ENCODE measurements at places on chromosomes 11 and 22.

- no peak for DNase-seq
Observed at GRCh38 chr11:66768088-66768521, 39.1 kb upstream of the SPTBN2 start.

DNA sequence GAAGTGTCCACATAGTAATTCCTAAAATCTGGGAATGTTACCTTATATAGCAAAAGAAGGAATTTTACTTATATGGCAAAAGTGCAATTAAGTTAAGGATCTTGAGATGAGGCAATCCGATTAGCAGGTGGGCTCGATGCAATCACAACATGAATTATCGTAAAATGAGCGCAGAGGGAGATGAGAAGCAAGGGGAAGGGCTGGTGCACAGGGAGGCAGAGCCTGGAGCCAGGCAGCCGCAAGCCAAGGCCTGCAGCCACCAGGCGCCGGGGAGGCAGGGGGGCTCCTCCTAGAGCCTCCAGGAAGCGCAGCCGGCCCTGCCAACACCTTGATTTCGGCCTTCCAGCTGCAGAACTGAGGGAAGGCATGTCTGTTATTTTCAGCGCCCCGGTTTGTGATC, 85.7 kb downstream of the CELSR1 start:
- no peak for DNase-seq

DNA sequence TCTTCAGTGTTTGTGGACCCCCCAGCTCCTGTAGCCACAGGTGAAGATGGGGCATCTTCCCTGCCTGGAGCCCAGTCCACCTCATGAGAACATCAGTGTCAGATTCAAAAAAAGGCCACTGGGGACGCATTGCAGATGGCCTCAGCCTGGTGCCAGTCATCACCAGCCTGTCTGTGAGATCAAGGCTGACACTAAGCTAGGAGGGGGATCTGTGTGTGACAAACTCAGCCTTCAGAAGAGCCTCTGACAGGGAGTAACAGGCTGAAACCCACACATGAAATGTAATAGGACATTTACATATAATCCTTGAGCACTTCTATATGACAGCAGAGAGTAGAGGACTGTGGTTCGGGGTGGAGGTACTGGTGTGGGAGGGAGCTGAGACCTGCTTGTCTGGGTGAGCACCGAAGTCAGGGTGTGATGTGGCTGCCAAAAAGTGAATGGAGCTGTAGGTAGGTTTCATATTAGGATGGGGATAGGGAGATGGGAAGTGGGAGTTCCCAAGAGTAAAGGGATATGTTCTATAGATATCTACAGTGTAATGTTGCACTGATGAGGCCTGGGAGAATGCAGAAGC, 20.5 kb upstream of the CCDC134 start:
- DNase-seq = no peak

DNA sequence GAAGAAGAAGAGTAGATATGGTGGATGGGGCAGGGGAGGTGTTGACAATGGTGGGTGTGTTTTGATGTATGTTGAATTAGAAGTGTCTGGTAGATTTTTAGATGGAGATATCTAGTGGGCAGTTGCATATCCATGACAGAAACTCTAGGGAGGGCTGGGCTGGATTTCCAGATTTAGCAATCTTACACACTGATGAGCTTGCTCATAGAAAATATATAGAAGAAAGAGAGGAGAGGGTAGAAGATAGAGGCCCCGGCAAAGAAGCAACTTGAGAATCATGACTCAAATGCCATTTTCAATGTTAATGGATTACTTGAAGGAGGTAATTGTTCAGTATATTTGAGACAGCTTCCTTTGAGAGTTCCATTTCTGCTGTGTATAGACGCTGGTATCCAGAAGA, 8.2 kb downstream of the REXO2 start:
- DNase-seq = no peak

- no peak for DNase-seq
Observed at GRCh38 chr11:84581083-84581482, 1046.1 kb downstream of the DLG2 start.

DNA sequence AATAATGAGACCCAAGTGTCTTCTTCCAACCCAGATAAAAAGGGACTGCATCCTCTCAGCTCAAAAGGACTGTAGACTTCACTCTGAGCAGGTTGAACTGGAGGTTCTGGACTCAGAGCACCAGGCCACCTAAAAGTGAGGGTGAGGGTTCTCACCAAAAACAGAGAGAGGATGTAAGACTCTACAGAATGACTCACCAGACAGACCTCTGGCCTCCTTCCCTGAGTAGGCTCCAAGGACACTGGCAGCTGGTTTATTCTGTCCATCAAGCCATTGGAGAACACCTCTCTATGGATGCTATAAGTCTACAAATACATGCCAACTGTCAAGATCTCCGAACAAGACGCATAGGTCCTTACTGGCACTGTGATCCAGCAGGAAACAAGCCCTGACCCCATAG, 27.2 kb downstream of the FEZ1 start:
- DNase-seq = no peak

DNA sequence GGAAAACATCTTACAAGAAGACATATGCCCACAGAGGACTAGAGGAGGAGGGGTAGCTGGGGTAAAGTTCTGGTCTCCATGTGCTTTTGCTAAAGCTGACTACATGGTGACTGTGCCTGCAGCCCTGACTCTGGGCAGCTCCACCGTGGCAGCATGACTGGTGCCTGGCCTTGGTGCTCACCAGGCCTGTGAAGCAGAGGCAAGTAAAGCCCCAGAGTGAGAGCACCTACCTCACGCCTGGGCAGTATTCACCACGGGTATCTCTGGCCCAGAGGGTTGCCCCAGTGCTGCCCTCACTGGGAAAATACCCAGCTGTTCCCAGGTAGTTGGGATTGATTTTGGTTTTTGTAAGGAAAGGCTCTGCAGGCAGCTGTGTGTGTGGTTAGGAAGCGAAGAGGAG, 78.3 kb downstream of the CTTN start:
- DNase-seq = no peak

DNA sequence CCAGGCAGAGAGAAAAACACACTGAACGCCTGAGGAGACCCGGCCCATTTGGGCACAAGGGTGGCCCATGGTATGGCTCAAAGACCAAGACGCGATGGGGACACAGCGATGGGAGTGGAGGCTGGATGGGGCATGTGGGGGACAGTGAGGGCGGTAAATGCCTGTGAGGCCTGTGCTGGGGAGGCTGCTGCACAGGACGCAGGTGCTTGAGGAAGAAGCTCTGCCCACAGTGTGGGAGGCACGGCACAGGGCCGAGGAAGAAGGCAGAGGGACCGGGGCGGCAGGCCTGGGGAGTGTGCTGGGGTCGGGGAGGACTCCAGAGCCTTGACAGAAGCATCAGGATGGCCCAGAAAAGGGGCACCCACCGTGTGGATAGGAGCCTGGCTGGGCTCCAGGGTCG, 75.9 kb upstream of the WNT11 start:
- no peak for DNase-seq

DNA sequence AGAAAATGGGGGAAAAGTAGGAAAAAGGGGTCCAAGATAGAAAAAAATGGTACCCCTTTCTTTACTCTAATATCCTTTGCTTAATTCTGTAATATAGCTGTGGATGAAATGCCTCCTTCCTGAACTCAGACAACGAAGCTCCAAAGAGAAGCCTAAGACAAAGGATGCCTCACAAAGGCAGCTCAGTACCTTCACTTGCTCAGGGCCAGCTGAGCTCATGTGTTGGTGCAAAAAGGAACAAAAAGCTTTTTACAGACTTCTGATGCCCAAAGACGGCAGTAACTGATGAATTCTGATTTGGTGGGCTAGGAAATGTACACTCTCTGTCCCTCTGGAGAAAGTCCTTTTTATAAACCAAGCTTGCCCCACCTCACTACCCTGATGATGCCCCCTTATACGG, 77.5 kb downstream of the DENND5A start:
- no peak for DNase-seq

DNA sequence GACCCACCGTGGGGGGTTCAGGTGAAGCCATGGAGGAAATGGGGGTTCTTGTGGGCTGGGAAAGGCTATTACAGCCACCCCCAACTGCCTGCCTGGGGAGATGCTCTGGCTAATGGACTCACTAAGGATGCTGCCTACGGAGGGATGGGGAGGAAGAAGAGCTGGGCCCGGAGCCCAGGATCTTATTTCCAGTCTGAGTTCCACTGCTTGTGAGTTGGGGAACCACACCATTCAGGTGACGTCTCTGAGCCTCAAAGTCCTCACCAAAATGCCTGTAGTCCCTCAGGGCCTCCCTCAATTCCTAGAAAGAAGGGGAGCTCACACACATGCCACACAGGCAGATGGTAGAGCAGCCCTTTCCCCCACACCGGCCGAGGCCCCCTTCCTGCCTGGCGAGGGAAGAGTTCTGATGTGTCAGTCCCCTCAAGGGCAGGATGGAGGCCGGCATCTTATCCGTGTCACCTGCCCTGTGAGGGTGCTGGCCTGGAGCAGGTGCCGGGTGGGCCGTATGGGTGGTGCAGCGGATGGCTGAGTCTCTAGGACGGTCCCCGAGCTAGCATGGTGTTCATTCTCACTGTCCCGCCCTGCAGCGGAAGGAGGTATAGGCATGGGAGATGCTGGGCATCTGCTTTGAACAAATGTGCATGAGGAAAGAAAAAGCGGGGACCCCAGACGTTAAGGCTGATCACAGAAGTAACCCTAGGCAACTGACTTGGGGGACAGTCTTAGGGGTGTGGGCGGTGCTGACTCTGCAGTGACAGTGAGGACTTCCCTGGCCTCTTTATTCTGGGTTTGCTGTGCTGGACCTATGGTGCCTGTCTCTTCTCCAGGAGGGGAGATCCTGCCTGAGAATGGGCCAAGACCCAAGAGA, 15.7 kb downstream of the MRGPRF start:
- DNase-seq = no peak

DNA sequence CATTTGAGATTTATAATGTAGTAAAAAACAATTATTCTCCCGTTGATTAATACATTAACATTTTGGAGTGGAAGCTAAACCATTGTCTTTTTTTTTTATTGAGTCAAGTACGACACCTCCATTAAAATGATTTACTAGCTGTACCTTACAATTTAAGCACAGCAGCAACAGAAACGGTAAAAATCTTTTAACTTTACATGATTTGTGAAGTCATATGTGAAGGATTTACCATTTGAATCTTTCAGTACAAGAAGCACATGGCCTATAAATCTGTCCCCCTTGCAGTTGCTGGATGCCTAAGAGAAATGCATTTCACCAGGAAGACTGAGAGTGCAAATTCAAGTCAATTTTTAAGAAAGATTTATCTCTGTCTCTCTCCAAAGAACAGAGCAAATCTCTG, 324.6 kb downstream of the CADM1 start:
- no peak for DNase-seq

All from activated CD8-positive, alpha-beta memory T cell treated with anti-CD3 and anti-CD28 coated beads for 1 hour (primary cell).